ENCODE measurements at places on chromosomes 2 and 18. TPM values are rescaled to one million over a fixed set of nuclear protein-coding genes. Genes with fewer than 3 reads are reported as not detected.

The BCS1L gene
- 31.3 TPM for total RNA-seq

The RND3 gene
- total RNA-seq: 53.1 TPM

The AQP12A gene
- not detected for total RNA-seq

The PRKCE gene
- 46.5 TPM for total RNA-seq

The CABLES1 gene
- 43.3 TPM for total RNA-seq

The PDCD1 gene
- not detected for total RNA-seq

The TUBA3D gene
- not detected for total RNA-seq

The ERICH2 gene
- not detected for total RNA-seq

The ANKAR gene
- 6.8 TPM for total RNA-seq

The TMEM163 gene
- 0.09 TPM for total RNA-seq

Measured in dermis blood vessel endothelial cell (primary cell).